ENCODE measurements at places on chromosomes 6 and 20. TPM values are rescaled to one million over a fixed set of nuclear protein-coding genes. Genes with fewer than 3 reads are reported as not detected.

The RHAG gene
- total RNA-seq: not detected

The HMGN3 gene
- 53.2 TPM for total RNA-seq

The ENPP5 gene
- 1.5 TPM for total RNA-seq

The ATP6V1G2 gene
- total RNA-seq: 0.14 TPM

DNA sequence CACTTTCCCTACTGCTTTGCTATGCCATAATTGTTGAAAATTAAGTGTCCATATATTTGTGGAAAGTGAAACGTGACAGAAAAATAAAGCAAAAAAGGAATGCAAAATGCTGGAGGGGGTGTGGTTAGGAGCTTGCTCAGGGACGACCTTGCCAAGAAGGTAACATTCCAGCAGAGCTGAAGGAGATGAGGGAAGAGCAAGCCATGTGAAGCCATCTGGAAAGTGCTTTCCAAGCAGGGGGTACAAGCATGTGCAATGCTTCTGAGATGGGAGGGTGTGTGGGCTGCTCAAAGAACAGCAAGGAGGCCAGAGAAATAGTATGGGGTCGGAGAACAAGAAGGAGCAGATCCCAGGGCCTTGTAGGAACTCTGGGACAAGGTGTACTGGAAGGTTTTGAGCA, 161.7 kb downstream of the ISM1 start:
- DNase-seq: peak; percentile 63

- DNase-seq: no peak
These were observed 72.4 kb upstream of the SYNJ2 start for GRCh38 chr6:157909282-157909664.

- no peak for DNase-seq
These were observed 336.1 kb downstream of the CDC5L start for GRCh38 chr6:44723439-44724197.

DNA sequence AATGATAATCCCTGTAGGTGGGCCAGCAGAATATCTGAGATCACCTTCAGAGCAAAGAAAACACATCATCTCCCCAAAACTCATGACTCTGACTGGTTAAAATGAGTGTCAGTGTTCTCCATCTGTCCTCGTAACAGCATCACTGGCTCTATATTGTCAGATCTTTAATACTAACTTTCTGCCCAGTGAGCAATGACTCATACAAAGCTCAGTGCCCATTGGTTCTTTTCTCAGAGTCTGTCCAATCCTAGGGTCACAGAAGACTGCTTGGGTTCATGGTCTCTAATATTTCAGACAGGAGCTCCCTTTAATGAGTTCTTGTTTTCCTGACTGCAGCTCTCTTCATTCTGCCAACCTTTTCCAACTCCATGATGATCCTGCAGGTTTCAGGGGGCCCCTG, 36.4 kb downstream of the HLA-DPB1 start:
- DNase-seq: no peak

DNA sequence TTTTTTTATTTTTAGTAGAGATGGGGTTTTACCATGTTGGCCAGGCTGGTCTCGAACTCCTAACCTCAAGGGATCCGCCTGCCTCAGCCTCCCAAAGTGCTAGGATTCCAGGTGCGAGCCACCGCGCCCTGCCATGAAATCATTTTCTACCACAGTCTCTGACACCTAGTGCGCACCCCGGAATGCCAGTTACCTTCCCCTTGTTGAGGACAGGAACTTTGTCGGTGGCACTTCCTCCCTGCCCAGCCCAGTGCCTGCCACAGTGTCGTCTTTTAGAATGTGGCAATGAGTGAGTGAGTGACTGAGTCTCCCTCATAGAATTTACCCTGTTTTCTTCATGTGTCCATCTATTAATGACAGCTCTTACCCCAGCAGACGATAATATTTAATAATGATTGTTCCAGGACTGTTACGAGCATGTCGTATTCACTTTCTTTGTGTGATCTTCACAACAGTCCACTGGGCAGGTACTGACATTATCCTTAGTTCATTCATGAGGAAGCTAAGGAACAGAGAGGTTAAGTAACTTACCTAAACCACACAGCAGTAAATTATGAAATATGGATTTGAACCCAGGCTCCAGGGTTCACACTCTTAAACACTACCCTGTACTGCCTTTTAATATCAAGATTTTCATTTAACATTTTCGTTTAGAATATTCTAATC, 1.8 kb downstream of the OSBPL2 start:
- DNase-seq: no peak

DNA sequence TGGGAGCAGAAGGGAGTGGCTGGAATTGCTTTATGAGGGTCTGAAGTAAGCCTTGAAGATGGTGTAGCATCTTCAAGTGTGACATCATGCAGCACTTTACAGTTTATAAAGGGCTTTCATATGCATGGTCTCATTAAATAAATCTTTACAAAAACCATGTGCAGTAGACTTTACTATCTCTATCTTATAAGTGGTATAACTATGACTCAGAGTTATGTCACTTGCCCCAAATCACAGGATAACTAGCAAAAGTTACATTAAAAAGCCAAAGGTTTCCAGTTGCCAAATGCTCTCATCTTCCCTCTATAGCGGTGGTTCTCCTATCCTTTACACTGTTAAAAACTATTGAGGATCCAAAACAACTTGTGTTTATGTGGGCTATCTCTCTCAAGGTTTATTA, 687.7 kb upstream of the MARCKS start:
- no peak for DNase-seq

GRCh38 chr6:27205375-27206278, 41.9 kb upstream of the PRSS16 start:
- no peak for DNase-seq
